GM23338 (cell line): ENCODE measurements at places on chromosomes 5 and 9.

DNA sequence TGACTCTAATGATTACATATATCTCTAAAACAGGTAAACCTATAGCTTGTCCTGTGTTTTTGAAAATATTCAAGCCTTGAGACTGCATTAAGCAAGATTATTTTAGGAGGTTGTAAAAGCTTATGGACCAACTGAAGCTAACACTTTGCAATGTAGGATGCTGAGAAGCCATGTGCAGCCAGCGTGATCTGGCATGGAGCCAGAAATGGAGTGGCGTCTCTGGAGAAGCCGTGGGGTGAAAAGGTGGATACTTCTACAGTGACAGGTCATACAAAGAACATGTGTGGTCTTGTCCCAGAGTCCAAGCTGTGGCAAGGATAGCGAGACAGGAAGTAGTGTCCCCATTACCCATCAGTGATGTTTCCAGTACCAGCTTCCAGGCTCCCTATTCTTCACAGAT lies 100.8 kb upstream of the CD180 start:
- DNase-seq = no peak

- DNase-seq = no peak
Measured at GRCh38 chr9:37653385-37653784, 2.6 kb downstream of the FRMPD1 start.

- DNase-seq = no peak
Measured at GRCh38 chr9:35871545-35871944, 1.3 kb upstream of the OR13J1 start.

GRCh38 chr5:158943057-158943456 lies 156.7 kb downstream of the EBF1 start:
- DNase-seq = no peak

- DNase-seq = no peak
Measured at GRCh38 chr9:85118990-85119755, 449.6 kb downstream of the NTRK2 start.
